Cerebellar nuclear complex (tissue), 1 donor: ENCODE measurements at places on chromosomes 5 and 9.

DNA sequence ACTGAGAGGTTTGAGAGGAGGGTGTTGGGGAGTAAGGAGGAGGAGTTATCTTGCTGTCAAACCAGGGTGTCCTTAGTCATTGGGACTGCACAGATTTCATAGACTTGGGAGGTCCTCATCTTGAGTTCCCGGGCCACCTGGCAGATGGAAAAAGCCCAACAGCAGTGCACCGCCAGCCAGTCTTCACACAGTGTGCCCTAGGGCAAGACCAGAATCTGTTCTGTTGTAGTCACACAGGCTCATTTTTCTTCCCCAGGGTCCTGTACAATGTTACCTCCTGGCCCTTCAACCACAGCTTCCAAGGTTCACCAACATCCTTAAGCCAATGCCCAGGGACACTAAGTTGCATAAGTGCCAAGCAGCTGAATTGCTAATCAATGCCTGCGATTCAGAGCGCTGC, 21.0 kb downstream of the PLAC8L1 start:
- no peak for DNase-seq

GRCh38 chr5:72955143-72955767, 586 bp upstream of the FCHO2 start:
- DNase-seq, result no peak

DNA sequence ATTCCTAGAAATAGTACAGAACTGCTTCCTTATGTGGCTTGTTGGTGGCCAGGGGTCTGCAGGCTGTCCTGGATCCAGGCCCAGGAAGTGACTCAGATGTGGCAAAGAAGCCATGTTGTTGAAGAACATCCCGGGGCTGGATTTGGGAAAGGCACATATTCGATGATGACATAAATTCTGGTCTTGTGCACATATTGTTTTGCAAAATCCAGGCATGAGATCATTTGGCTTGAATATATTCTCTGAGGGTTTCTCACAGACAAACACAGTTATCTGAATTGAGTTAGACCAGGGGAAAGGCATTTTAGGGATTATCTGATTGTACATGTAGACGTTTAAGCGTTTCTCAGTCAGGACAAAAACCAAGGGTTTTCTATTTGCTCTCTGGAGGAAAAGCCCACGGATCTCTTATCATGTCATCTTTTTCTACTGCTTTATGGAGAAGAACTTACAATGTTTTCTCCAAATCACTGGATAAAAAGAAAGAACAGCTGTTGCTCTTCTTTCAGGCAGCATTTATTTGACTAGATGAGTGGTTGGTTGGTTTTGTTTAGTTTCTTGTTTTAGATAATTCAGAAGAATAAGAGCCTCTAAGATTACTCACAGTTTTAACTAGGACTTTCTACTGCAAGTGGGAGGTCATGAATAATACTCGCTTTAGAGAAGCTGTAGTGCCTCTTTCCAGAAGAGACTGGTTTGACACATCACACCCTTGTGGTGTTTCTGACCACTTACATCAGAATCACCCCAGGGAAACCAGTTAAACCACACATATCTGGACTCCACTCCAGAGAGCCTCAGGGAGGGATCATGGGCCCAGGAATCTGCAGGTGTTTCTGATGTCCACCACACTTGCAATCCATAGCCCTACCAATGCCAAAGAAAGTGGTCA, 29.5 kb upstream of the LHFPL2 start:
- DNase-seq, result no peak

DNA sequence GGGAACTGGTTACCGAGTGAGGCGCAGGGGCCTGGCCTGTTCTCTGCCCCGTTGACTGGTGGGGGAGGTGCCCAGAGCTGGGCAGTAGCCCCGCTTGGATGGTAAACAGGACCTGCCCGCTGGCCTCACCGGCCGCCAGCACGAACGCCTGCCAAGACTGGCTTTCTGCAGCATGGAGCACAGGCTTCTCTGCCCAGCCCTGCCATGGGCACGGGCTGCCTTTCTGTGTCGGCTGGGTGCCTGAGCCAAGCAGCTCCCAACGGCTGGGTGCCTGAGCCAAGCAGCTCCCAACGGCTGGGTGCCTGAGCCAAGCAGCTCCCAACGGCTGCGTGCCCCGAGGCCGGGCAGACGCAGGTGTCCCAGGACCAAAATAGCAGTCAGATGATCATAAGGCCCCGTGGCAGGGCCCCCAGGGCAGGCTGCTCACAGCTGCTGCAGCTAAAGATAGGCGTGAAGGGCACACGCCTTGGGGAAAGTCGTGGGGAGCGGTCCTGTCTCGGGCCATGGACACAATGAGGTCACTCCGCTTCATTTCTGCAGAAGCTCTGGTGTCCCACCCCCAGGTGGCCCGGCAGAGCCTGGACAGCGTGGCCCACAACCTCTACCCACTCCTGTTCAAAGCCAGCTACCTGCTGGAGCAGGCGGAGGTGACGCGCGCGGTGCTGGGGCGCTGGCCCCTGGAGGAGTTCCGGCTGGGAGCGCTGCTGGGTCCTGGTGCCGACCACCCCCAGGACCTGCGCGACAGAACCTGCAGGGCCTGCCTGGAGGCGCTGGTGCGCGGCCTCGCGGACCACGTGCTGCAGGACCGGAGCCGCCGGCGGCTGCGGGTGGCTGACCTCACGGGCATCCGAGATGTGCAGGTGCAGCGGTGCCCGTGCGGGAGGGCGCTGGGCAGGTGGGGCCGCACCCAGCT, at the start of gene LRRC14B:
TSS of gene LRRC14B (plus strand) at position 460 of the 913 bp plus-strand sequence. CDS start at position 504, 44 bp downstream.
- DNase-seq, result peak; percentile 57

DNA sequence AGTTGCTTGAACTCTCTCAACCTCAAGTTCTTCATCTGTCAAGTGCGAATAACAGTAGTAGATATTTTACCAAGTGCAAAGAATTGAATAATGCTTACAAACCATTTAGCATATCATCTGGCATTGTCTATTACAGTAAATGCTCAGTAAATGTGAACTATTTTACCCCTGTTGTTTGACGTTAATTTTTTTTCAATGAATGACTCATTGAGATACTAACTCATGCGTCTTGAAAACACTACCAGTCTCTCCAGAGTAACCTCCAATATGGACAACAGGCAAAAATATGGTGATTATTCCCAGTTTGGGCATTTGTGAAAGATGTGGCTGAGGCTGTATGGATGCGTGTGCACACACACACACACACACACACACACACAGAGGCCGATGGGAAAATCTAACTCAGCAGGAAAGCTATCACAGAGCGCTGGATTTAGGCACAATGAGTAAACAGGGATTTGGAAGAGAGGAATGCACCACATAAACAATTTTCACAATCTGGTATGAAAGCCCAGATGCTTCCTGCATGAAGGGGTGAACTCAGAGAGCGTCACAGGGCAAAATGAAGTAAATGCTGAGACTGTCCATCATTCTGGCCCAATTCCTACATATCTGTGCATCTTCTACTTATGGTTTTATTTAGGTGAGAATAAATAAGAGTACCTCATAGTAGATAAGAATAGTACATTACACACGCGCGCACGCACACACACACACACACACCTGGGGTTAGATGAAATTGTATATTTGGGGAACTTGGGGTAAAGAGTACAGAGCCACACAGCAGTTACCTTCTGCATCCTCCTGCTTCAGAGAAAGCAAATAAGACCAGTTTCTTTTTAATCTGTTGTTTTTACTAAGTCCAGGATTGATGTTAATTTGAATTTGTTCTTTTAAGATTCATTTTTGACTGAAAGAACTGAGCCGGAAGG, 128.7 kb downstream of the PALM2AKAP2 start:
- DNase-seq, result no peak

- DNase-seq, result no peak
These were observed 745.3 kb downstream of the NR2F1-AS1 start for GRCh38 chr5:92835712-92836111.

GRCh38 chr5:91420879-91421278, 37.8 kb upstream of the ARRDC3 start:
- no peak for DNase-seq

DNA sequence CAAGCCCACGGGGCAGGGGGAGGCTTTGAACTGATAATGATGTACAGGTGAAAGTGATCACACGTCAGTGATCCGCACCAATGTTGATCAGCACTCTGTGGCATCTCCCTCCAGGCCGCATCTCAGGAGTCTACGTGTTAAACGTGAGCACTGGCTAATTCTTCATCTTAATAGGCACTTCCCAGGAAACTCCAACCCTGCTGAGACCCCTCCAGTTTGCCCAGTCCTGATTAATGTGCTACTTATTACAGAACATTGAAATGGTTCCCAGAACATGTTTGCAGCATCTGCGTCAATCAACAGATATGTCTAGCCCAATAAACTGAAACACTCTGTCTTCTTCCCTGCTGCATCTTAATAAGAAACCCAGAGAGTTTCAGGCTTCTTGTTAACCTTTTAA, 298.4 kb downstream of the DEPDC1B start:
- DNase-seq, result no peak

DNA sequence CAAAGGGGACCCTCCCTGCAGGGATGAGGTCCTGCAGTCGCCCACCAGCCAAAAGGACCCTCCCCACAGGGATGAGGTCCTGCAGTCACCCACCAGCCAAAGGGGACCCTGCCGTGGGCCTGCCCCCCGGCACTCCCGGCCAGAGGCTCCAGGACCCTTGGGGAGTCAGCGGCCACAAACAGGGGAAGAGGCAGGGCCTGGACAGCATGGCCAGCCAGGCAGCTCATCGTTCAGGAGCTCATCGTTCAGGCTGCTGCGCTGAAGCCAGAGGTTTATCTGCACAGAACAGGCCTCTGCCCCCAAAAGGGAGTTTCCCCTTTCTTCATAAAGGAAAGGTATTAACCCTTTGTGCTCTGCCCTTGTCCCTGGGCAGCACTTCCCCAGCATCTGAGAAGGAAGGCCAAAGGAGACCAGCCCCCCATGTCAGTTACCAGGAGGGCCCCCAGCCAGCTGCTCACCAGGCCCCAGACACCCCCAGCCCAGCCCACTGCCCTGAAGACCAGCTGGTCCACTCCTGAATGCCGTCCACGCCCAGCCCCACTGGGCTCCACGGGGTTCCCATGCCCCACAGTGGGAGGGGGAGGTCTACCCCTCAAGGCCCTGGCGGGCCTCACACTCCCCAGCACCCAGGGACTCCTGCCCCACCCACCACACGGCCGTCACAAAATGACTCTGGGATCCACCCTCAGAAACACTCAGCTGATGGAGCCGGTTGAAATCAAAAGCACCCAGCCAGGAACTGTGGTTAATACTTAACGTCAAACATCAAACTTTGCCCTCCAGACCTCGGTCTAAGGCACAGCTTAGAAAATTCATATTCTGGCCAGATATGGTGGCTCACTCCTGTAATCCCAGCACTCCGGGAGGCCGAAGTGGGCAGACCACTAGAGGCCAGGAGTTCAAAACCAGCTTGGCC, 6.3 kb downstream of the SLC12A7 start:
- DNase-seq, result no peak

GRCh38 chr9:110040788-110041187, 167.2 kb downstream of the C9orf152 start:
- DNase-seq, result no peak

GRCh38 chr9:130927995-130928900, 10.8 kb downstream of the FIBCD1 start:
- no peak for DNase-seq

- DNase-seq, result no peak
These were observed 31.6 kb upstream of the UBAC1 start for GRCh38 chr9:135992486-135993408.
